ENCODE measurements at places on chromosomes 5 and 9.
A peak's percentile ranks its signal among the peaks of the same experiment; 100 is the strongest.

GRCh38 chr9:3698076-3698475, 172.3 kb upstream of the RFX3 start:
- peak; percentile 38 for ATAC-seq

GRCh38 chr5:65382582-65382981, 99.1 kb downstream of the ADAMTS6 start:
- no peak for ATAC-seq

DNA sequence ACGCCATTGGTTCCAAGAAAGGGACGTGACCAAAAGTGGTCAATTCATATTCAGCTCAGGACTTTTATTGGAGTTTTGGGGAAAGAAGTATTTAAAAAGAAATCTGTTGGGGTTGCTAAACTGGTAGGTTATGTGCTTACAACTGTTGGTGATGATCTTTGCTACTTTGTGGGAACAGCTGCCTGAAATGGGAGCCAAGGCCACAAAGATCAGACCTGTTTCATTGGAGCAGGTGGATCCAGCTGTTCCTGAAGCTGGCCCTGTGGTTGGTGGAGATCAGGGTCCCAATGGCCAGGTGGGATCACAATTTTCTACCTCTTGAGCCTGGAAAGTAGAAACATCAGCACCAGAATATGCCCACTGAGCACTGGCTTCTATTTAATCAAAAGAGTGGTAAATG, 144.5 kb downstream of the PSAT1 start:
- no peak for ATAC-seq

- ATAC-seq: no peak
Observed at GRCh38 chr9:120486347-120486746, 93.6 kb downstream of the CDK5RAP2 start.

GRCh38 chr5:71589903-71590302, 2.8 kb downstream of the MCCC2 start:
- no peak for ATAC-seq

GRCh38 chr5:74433896-74434829, 206.4 kb downstream of the ENC1 start:
- no peak for ATAC-seq

GRCh38 chr9:130117816-130118632, 54.2 kb upstream of the NCS1 start:
- peak; percentile 43 for ATAC-seq

DNA sequence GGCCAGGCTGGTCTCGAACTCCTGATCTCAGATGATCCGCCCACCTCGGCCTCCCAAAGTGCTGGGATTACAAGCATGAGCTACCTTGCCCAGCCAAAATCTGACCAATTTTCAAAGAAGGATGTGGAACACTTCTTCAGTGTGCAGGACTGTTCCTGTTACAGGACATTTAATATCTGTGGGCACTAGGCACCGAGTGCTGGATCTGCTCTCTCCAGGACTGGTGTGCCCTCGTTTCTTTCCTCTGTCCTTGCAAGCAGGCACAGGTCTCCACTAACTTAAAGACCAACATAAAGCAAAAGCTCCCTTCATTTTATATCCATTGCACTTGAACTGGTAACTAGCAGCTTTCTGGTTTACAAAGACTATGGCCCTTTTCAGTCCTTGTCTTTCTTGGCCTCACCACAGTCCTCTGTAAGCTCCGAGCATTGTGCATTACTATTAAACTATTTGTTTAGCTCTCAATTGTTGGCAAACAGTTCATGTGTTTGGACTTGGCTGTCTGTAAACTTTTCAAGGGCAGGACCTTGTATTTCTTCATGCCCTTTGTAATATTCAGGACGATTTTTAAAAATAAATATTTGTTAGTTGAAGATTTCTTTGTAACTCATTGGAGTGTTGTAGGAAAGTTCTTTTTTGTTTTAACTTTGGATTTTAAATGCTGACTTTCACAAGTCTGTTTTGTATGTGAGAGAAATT, 37.3 kb downstream of the ARHGEF28 start:
- ATAC-seq: no peak

GRCh38 chr5:158139161-158139560, 280.2 kb upstream of the CLINT1 start:
- no peak for ATAC-seq

GRCh38 chr5:88745093-88745696, 137.8 kb downstream of the MEF2C start:
- ATAC-seq: no peak

Data from SK-N-SH treated with all-trans-retinoic acid at 6 μM for 48 hours (cell line).